CD4-positive, alpha-beta T cell treated with Interleukin-6 for 4 hours (primary cell): ENCODE measurements at places on chromosomes 6 and 20.

GRCh38 chr6:8829796-8830195 is 394.5 kb upstream of the SLC35B3 start:
- DNase-seq: no peak

GRCh38 chr20:57009355-57009754 is 257.1 kb downstream of the BMP7 start:
- no peak for DNase-seq

DNA sequence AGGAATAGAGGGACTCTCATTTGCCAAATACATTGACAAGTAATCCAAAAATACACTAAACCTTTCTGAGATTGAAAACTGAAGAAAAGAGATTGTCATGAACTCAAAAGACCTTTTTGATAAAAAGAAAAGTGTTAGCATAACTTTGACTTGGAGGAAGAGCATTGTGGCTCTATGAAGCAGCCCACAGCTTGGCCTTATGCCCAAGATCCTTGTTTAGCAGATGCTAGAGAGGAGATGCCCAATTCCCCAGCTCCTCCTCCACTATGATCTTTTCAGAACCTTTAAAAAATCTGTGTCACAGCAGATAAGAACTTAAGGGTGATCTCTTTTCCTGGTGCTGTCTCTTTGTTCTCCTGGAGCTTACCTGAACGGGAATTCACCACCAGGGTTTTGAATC is 35.8 kb upstream of the IGF2R start:
- DNase-seq: no peak

DNA sequence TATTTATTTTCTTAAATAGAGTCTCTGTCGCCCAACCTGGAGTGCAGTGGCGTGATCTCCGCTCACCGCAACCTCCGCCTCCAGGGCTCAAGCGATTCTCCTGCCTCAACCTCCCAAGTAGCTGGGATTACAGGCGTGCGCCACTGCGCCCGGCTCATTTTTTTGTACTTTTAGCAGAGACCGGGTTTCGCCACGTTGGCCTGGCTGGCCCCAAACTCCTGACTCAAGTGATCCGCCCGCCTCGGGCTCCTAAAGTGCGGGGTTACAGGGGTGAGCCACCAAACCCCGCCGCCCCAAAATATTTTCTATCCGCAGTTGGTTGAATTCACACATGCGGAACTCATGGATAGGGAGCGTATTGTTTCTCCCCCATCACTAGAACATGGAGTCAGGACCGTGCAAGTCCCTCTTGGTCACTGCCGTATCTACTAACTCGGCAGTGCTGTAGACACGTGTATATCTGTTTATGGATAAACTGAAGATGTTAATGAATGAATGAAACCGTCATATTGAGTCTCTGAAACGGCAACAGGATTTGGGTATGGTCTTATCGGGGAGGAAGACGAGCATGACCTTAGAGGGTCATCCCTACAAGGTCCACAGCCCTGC is 904 bp downstream of the MKKS start:
- DNase-seq: peak; percentile 5

- DNase-seq: no peak
Measured at GRCh38 chr6:4910037-4910760, 93.6 kb downstream of the RPP40 start.

DNA sequence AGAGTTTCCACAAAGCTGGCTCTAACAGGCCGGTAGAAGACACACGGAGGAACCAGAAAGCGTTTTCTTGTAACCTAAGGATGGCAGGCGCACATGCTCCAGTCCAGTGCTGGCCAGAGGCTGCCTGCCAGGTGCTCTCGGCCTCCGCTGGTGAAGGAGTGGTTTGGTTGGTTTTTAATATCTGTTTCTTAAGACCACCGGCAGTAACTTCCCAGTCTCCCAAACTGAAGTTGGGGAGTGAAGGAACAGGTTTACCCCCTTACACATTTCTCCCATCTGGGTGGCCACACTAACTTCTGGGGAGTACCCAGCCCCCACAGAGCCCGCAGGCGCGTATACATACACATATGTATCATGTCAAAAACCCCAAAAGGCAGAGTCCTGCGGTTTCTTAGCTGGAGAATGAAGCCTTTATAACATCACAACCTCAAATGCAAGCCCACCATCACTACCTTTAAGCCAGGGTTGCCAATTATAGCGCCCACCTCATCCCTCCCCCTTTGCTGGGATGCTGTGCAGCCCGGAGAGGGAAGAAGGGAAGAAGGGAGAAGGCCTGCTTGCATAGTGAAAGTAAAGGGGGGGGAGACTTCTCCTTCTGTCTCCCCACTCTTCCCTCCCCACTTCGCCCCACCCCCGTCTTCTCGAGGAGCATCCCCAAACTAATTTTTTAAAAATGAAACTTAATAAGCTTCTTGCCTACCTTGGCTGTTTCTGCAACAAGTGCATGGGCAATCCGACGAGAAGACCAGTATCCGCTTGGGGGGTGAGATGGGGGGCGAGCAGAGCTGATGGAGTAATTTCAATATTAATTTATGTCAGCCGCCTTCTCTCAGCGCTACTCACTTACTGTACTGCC is 1.0 kb downstream of the TRERF1 start:
- peak; percentile 52 for DNase-seq

DNA sequence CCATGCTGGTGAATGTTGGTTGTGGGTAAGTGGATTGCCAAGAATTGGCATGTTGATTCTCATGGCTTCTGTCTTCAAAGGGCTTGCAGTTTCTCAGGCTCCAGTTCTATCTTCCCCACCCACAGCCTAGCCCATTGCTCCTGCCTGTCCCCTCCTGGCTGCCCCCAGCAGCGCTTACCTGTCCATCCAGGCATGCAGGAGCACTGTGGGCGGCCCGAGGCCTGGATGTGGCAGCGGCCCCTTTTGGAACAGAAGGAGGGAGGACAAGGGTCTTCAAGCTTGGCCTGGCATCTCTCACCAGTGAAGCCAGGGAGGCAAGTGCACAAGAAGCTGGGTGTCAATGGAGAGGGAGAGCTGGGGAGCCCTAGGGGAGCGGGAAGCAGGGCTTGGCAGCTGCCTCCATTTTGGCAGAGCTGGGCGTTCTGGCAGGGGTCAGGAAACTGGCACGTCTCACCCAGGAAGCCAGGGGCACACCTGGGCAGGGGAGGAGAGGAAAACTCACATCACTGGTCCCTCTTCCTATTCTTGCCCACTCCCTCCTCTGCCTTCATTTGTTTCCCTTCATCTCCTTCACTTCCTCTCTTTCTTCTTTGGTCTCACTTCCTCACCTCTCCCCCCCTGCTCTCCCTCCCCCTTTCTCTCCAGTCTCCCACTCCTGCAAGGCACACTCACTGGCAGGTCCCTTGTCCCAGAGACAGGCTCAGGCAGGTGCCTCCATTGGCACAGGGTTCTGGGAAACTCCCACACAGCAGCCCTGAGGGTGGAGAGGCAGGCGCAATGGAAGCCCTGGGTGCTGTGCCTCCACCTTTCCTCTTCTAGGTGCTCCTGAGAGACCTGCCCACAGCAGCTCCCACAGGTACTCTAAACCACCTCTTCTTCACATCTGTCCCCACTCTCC is 1.3 kb downstream of the NOTCH4 start:
- no peak for DNase-seq

DNA sequence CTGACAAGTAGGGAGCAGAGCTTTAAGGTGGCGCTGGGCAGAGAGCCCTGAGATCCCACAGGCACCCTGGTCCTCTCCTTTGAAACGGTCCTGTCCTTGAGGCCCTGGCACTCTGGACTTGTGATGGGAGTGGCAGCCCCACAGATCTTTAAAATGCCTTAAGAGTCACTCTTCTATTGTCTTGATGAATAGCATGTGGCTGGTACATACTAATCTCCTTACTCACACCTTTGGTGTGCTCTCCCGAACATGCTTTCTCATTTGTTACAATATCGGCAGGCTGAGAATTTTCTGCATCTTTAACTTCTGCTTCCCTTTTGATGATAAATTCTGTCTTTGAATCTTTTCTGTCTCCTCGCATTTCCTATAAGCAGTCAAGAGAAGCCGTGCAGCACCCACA is 333.8 kb downstream of the TFAP2A start:
- no peak for DNase-seq

- no peak for DNase-seq
Measured at GRCh38 chr6:43052842-43053544, 658 bp downstream of the CUL7 start.

- no peak for DNase-seq
Measured at GRCh38 chr20:57959018-57959417, 249.2 kb upstream of the PMEPA1 start.

DNA sequence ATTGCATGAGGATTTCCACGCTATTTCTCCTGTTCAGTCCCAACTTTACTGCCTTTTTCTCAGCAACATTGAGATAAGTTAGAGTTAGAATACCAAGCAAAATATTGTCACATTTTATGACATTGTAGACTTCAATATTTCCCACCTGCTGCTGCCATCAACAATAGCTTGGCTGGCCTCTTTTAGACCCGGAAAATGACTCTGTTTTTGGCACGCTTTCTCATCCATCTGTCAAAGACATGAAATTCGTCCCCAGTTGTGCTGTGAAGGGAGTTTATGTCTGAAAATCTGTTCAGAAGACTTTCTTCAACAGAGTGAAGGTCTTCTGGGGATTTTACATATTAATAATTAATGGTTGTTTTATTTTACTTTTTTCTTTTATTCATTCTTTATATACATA is 857.3 kb downstream of the FRK start:
- DNase-seq: no peak

DNA sequence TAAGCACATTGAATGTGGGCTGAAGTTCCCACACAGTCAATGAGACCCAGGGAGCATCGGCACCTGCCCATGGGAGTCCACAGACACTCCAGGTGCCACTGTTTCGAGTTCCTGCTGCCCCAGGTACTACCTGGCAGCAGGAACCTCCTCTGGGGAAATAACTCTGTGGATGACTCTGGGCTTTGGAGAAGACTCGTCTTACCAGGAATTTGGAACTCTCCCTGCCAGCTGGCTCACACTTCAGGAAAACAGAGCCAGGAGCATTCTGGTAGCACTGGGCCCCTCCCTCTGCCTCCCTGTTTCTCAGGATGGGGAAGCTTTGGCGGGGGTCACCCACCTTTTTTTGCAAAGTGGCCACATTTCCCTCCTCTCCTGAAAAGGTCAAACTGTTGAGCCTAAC is 69.5 kb upstream of the MC3R start:
- DNase-seq: no peak

DNA sequence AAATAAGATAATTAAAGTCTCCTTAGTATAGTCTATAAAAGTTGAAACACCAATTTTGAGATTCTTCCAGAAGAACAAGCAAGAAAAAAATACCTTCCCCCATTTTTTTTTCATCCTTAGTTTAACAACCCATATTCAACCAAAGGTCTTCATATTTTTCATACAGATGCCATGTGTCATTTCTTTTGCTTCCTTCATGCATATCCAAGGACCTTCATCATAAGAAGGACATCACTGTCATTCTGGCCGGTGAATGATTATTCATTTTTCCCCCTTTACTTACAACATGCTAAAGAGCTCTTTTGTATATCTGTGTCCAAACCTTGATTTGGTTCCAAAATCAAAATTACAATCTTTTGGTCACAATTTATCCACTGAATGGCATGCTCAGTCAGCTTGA is 21.3 kb upstream of the CLIC5 start:
- no peak for DNase-seq

DNA sequence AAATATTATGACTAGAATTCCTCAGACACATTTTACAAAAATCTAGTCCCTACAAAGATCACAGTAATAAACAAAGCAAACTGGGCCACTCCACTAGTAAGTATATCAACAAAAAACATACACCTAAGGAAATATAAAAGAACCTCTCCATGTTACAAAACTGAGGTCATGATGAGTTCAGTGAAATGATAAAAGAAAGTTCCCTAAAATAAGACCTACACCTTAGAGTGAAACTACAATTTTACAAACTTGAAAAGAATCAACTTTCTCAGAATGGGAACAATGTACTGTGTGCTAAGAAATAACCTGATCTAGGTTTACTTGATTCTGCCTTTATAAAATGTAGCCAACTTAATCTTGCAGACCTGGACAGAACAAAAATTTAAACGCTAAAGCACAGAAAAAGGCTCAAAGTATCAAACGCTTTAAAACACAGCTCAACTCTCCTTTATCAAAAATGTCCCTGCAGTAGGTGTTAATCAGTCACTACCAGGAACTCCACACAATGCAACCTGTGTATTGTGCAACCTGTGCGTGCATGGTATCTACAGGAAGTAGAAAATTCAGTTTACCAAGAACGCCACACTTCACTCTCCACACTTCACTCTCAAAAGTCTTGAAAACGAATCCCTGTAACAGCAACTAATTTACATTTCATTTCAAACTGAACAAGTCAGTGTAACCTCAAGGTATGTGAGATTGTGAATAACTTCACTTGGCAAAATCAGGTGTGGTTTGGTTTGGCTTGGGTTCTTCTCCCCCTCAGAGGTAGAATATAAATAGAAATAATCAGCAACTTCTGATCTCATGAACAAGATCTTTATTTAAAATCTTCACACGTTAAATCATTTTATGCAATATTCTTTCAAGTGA is 1.8 kb downstream of the RALGAPA2 start:
- peak; percentile 30 for DNase-seq

DNA sequence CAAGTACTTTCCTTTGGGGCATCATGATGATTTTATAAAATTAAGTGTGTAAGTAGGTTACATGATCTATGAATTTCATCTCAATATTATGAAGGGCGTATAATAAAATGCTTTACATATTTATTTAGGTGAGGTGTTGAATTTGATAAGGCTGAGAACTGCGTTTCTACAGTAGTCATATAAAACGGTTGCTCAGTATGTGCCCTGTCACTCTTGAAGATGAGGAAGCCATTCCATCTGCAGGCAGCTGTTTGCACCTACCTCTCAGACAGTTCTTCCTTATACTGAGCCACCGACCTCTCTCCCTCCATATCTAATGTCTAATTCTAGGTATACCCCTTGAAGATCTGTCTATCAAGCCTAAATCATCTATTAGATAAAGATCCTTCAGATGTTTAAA is 16.1 kb downstream of the NCOA7 start:
- no peak for DNase-seq

- no peak for DNase-seq
Measured at GRCh38 chr6:98787961-98788360, 46.4 kb upstream of the POU3F2 start.

- no peak for DNase-seq
Measured at GRCh38 chr6:157632821-157633220, 190.2 kb upstream of the SNX9 start.

DNA sequence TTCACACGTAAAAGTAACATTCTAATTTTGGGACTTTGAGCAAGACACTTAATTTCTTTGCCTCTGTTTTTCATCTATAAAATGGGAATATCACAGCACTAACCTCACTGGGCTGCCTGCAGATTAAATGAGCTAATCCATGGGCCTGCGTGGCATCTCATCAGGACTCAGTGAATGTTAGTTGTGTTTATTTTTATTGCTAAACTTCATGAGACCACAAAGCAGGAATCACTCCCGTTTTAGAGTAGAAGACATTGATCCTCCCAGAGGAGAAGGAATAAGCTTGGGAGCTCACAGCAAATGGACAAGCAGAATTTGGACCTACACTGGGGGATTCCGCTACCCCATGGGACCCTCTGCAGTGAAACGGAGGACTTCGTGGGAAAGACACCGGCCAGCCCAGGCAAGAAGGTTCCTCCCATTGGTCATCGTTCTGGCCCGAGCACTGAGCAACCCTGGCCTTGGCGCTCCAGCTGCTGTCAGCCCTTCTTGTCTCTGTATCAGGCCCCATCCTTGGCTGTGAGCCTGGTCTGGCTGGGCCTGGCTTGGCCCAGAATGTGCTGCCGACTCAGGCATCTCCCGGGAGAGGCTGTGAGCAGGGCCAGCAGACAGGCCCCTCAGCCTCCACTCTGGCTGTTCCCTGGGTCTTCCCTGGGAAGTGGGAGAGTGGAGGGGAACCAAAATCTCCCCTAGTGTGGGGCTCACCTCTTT is 79.8 kb downstream of the NFATC2 start:
- DNase-seq: no peak

GRCh38 chr6:45448417-45449389 is 71.0 kb upstream of the SUPT3H start:
- DNase-seq: no peak

- no peak for DNase-seq
Measured at GRCh38 chr6:155958550-155958949, 502.9 kb upstream of the NOX3 start.
